ENCODE measurements at places on chromosomes 12 and 14.

DNA sequence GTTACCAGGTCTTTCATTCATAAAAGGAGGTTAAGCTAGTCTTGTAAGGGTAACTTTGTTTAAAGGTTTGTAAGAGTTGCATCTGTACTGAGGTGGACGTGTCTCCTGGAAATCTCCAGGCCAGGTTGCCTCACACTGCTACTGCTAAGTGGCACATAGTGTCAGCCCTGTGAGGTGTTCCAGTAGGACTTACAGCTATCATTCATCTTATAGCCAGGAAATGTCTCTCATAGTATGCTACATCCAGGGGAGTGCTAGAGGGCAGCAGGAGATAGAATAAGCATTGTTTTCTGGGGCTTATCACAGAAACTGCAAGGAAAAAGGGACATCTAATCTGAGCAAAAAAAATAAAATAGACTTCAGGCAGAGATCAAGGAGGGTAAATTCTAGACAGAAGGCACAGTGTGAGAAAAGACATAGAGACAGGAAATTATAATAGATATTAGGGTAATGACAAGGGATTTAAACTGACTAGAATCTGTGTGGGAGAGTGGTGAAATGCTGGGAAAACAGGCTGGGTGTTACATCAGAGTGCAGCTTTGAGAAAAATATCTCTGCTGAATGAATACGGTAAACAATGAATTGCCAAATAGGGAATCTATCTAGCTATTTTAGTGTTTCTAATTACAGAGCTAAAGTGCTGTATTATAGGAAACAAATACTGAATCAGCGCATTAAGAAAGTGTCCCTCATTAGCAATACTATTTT, 205.1 kb upstream of the ABCD2 start:
- no peak for DNase-seq

- DNase-seq, result peak; percentile 19
These were observed 156.5 kb downstream of the KCNK10 start for GRCh38 chr14:88166616-88167015.

GRCh38 chr14:32656601-32657000, 282.1 kb upstream of the NPAS3 start:
- no peak for DNase-seq

- DNase-seq, result no peak
These were observed 372.3 kb upstream of the KITLG start for GRCh38 chr12:88952562-88952942.

DNA sequence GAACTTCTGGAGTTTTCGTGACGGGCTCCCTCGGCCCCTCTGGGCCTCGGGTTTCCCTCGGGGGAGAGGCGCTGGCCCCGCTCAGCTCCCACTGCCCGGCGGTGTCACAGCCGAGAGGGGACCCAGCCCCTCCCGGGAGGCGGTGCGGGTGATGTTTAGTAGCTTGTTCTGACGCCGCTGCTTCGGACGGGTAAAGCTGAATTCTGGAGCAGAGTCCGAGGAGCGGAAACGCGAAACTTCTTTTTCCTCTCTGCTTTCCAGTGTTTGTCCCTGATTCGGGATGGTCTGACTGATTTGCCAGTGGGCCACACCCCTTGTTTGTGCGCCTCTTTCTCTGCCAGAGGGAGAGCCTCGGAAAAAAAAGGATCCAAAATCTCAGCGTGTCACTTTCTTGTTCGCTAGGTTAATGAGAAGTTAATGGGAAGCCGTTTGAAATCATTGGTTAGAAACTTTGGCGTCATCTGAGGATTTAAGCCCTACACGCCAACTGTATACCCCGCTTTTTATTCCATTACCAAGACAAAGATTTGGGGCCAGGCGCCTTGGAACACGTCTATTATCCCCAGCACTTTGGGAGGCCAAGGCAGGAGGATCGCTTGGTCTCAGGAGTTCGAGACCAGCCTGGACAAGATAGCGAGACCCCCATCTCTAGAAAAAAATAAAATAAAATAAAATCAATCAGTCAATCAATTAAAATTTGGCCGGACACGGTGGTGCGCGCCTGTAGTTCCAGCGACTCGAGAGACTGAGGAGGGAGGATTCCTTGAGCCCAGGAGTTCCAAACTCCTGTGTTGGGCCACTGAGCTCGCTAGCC, 756 bp downstream of the TULP3 start:
- DNase-seq, result peak; percentile 55

- DNase-seq, result no peak
These were observed 199.0 kb downstream of the KIF26A start for GRCh38 chr14:104337351-104337750.

DNA sequence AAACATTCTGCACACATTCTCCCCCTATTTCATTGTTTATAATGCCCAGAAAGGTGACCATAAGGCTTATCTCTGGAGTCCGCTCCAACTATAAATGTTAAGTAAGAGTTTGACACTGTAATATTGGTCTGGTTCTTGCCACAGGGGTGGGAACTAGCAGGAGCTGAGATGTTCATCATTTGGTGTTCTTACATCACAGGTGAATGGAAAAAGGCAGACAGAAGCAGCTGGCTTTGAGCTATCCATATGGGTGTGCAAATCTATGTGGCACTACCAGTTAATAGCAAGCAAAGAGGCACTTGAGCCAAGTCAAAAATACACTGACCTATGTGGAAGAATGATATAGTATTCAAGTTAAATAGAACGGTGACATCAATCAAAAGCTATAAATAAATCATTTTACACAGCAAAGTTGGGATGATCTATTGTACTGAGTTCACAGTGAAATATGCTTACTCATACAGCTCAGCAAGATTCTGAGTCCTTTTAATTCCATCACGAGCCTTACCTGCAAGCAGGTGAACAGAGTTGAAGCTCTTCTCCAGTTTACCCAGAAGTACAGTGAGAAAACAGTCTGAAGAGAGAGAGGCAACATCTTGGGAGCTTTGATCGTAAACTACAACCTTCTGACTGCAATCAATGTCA, 43.2 kb downstream of the DUSP16 start:
- DNase-seq, result no peak

- peak; percentile 65 for DNase-seq
These were observed 6.0 kb upstream of the CHD4 start for GRCh38 chr12:6613015-6613775.

DNA sequence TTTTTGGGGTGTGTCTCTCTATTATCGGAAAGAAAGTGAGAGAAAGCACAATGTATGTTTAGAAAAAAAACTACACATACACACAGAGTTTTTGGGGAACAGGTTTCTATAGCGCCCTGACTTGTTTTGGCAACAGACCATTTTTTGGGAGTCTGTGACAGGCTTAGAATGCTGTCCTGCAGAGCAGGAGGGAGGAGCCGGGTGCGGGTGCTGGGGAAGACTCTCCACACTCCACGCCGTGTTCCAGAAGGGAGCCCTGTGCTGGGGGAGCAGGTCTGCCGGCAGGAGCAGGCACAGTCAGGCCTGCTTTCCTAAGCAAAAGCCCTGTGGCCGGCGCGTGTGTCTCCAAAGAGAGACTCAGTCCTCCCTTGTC, 26.5 kb downstream of the CD9 start:
- no peak for DNase-seq

- peak; percentile 39 for DNase-seq
These were observed 5.0 kb upstream of the MMP19 start for GRCh38 chr12:55847603-55848291.

DNA sequence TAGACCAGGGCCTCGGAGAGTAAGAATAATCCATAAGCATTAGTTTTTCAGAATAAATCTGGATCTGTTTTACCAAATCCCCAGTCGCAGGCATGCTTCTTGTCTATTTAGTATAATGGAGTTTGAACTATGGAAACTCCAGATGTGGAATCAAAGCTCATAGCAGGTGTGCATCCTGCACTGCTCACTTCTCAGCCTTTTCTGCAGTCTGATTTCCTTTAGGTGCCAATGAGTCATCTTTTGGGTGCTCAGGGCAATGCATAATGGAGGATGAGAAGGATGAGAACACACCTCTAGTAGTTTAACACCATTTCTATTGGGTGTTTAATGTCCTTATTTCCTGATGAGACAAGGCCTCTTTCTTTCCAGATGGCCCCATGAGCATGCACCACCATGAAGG, 961.2 kb downstream of the TMEM121 start:
- DNase-seq, result no peak

- DNase-seq, result no peak
These were observed 56.8 kb upstream of the CHST11 start for GRCh38 chr12:104399740-104400612.

GRCh38 chr12:88931598-88931997, 351.3 kb upstream of the KITLG start:
- no peak for DNase-seq

GRCh38 chr12:128267651-128268378, 845 bp downstream of the TMEM132C start:
- DNase-seq, result peak; percentile 29

DNA sequence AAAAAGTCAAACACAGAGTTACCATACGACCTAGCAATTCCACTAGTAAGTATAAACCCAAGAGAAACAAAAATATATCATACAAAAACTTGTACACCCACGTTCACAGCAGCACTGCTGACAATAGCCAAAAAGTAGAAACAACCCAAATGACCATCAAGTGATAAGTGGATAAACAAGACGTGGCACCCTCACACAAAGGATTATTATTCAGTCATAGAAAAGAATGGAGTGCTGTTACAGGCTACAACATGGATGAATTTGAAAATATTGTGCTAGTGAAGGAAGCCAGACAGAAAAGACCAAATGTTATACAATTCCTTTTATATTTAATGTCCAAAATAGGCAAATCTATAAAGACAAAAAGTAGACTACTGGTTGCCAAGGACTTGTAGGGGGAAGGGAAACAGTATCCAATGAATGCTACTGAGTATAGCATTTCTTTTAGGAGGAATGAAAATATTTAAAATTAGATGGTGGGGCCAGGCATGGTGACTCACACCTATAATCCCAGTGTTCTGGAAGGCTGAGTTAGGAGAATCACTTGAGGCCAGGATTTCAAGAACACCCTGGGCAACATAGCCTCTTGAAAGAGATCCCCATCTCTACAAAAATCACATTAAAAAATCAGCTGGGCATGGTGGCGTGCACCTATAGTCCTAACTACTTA, 41.9 kb downstream of the SPTLC2 start:
- DNase-seq, result no peak

- no peak for DNase-seq
These were observed 91.0 kb upstream of the MON2 start for GRCh38 chr12:62375603-62376002.

- DNase-seq, result peak; percentile 46
These were observed 17.4 kb upstream of the LYZ start for GRCh38 chr12:69330475-69331473.

GRCh38 chr12:97283297-97283696, 179.3 kb upstream of the RMST start:
- no peak for DNase-seq

DNA sequence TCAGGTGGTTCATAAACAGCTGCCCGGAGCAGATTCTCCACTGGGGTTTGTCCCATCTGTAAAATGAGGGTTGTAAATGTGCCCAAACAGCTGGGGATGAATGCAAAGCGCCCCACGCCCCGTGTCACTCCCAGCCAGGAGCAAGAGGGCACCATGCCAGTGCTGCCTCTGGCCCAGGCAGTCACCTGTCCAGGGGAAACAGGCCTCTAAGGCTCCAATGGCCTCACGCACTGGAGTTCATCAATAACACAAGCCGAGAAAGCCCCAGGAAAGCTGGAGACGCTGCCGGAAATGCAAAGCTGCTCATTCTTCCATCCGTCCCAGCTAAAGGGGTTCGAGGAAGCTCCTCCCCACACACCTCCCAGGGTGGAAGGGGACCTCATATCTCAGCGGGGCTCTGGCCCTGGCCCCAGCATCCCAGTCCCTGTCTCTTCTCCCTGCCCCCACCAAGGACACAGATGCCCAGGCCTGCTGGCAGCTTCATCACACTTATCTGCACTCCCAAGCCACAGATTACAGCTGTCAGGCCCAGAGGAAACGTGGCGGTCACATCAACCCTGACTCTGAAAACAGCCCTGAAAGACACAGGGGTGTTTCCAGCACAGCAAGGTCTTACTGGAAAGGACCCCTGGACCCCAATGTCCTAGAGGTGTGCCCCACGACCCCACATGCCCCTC, 21.5 kb downstream of the SCARB1 start:
- no peak for DNase-seq
